Cortex of kidney (tissue), 1 donor: ENCODE measurements at places on chromosomes 5 and 9.

- no peak for DNase-seq
These were observed 52.6 kb downstream of the IPPK start for GRCh38 chr9:92617195-92617813.

DNA sequence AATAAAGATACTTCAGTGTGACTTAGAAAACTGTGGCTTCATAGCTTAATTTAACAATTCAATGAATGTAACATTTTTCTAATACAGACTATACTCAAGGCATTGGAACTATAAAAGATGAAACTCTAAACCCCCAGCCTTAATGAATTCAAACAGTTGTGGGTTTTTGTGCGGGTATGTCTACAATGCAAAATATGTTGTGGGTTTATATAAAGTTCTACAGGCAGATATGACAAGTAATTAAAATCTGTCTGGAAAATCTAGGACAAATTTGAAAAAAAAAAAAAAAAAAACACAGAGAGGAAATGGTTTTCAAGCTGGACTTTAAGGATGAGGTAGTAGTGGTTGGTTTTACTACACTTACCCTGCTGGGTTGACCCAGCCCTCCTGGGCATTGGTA, 467.5 kb upstream of the TLE4 start:
- DNase-seq = no peak

- no peak for DNase-seq
These were observed 36.8 kb downstream of the C9orf50 start for GRCh38 chr9:129584136-129584535.

GRCh38 chr5:164000241-164000640, 494.8 kb downstream of the MAT2B start:
- DNase-seq = no peak

DNA sequence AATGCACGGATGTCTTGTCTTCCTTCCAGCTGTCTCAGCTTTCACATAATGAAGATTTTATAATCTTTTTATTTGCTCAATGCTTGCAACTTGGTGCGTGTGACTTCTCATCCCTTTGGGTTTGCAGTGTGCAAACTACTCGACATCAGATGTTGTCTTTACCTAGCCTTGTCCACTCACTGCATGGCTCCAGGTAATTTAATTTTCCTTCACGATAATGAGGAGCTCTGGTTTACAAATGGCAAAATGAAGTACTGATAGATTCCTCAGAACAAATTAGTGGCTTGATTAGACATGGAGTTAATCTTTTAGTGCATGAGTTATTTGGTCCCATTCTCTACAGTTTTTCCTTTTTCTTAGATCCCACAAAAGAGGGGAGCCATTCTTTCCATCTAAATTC, 603.0 kb downstream of the CCDC171 start:
- DNase-seq = no peak

DNA sequence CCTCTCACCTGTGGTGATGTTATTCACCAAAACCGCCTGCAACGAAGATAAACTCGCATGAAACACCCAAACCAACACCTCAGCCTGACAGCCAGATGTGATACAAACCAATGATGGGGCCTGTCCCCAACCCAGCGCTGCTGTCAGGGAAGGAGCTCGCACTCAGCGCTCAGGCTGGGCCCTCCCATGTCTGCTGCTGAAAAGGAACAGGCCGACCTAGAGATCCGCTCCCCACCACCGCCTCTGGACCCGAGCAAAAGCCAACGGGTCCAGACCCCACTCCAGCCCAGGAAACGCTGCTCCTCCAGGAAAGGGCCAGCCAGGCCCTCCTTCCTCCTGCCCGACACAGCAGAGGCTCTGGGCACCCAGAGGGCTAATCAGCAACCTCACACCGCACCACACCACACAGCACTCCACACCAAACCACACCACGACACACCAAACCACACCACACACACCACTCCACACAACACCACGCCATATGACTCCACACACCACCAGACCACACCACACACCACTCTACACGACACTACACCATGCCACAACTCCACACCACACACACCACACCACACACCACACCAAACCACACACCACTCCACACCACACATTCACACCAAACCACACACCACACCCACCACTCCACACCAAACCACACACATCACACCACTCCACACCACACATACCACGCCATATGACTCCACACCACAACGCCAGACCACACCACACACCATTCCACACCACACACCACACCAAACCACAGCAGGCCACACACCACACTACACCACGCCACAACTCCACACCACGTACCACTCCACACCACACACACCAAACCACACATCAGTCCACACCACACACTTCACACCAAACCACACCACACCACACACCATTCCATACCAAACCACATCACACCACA, 46.5 kb downstream of the GOLM1 start:
- DNase-seq = no peak

DNA sequence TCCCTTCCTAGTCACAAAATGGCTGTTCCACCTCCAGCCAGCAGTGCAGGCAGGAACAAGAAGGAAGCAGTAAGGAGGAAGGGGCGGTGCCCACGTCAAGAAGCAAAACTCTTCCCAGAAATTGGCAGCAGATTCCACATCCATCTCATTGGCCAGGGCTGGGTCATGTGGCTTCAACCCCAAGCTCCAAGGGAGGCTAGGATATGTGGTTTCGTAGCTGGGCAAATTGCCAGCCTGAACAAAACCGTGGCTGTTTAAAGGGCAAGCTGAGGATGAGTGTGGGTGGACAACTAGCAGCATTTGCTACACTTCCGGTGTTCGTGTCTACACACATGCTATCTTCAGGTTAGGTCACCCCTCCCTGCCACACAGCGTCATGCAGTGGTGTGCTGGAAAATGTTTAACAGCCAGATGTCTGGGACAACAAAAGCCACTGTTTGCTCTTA, 92.1 kb upstream of the MAP1B start:
- DNase-seq = no peak

DNA sequence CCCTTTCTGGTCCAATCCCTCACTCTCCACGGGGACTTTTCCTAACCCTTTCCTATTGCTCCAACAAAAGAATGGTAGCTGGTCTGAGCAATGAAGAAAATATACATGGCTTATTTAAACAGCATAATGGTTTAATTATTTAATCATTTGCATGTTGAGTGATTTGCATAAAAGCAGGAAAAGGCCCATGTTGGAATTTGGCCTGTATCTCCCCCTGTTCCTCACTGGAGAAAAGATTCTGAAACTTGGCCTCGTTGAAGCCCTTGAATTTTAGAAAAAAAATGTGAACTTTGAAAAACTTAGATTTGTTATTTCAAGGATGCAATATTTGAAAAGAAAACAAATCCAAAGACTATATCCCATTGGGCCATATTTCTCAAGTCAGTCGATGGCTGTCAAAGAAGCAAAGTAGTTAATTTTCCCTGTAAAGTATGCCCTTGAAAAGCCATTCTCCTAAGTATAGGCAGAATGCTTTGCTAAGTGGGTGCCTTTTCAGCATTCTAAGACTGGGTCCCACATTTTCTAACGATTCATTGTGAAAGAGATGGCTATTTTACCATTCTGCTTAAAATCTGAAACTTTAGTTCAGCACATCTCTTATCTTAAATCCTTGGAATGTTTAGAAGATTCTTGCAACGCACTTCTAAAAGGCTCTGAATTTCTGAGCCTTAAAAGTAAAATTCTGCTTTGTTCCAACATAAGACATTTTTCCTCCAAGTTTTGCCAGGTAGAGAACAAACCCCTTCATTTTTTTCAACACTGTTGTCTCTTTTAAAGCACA, 428.8 kb downstream of the ARHGEF28 start:
- DNase-seq = no peak

DNA sequence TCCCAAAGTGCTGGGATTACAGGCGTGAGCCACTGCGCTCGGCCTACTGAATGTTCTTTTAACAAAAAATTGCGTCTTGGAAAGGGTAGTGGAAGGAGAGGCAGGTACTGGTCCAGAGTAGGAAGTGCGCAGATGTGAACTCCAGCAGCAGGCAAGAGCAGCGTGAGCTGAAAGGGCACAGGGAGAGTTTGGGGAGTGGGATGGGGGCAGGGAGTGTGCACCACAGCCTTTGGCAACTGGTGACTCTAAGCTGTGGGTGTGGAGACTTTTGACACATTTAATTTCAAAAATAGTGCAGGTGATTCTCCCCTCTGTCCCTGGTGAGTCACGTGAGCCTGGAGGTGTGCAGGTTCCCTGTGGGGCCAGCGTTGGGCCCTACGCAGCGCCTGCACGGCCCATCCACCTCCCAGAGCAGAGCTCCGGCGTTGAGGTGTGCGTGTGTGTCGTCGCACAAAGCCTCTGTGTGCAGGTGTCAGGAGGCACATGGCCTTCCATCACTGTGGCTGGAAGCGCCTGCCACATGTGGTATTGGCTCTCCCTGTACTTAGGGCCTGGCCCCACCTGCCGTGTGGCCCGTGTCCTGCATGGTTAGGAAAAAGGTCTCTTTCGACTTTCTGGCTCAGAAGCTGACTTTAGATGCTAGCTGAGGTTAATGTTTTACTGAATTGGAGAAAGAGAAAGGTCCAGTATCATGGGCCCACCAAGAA, 11.5 kb downstream of the SQSTM1 start:
- no peak for DNase-seq

GRCh38 chr5:179242676-179243075, 102.6 kb downstream of the ADAMTS2 start:
- DNase-seq = no peak

DNA sequence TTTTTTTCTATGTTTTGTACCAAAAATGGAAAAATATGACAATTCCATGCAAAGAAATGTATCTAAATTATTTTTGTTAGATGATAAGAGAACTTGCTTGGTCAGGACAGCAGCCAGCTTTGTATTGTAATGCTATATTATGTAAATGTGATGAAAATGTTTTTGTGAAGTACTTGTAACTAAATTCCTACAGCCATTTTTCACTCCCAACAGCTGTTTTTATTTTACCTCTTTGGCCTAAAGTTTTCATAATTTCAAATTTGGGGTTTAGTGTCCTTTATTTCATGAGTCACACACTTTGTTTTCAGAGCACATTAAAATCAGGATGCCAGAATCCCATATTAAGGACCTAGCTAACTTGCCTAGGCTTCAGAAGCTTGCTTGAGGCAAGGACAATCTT, 64.1 kb downstream of the WDR41 start:
- DNase-seq = no peak

- no peak for DNase-seq
These were observed 623 bp downstream of the FLT4 start for GRCh38 chr5:180648658-180649296.

GRCh38 chr9:92962846-92963245, 15.5 kb downstream of the FGD3 start:
- no peak for DNase-seq

- peak; percentile 39 for DNase-seq
These were observed 82.1 kb downstream of the PTPDC1 start for GRCh38 chr9:94166236-94166975.

DNA sequence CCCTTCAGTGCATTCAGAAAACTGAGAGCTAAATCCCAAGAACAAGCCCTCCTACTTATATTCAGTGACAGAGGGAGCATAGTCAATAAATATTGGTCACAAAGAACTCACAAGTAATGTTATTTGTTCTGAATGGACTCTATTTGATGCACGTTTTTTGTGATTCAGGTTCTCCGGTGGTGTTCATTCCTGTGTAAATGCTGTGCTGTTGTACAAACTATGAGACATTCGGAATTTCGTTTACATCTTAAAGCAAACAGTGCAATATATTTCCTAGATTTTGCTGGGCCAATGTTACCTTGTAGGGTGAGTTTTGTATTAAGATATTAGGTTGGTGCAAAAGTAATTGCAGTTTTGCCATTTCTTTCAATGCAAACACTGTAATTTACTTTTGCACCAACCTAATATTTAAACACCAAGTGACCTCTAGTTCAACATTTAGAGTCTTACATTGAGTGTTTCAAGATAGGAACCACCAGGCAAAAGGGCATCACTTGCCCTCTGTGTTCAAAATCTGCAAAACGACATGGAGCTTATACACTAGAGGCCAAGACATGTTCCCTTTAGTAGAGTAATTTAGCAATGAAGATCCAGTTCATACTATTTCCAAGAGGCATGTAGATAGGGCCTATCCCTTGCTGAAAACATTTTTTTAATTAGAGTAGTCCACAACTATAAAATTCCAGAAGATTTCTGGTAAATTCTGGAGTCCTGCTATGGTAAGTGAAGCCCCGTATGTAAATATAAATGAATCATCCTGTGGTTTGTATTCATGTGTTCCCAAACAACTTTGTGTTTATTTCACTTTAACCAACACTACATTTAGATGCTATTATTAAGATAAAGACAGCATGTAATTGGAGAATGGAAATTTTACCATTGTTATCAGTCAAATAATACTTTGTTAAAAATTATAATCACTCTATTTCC, 444.0 kb upstream of the PTGER4 start:
- DNase-seq = no peak

GRCh38 chr5:137693951-137694721, 41.8 kb downstream of the KLHL3 start:
- no peak for DNase-seq

GRCh38 chr9:88949961-88950340, 41.3 kb upstream of the S1PR3 start:
- no peak for DNase-seq

- no peak for DNase-seq
These were observed 98.6 kb downstream of the YTHDC2 start for GRCh38 chr5:113612060-113612496.

GRCh38 chr5:89043676-89044075, 160.7 kb upstream of the MEF2C start:
- DNase-seq = no peak

GRCh38 chr5:68074633-68075032, 140.9 kb upstream of the PIK3R1 start:
- DNase-seq = no peak

DNA sequence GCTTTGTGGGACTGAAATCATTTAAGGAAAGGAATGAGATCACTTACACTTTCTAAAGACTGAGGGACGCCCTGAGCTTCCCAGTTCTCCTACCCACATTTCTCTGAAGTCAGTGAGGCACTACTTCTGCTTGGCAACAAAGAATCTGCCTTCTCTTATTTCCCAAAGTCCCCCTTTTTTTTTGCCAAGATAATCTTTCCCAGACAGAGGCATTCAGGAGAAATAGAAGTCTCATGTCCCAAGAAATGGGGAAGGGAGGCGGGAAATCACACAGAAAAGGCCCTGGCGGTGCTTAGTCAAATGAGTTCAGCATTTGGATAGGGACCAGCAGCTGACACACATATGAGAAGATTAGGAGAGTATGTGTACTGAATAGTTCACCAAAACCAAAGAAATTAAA, 159.7 kb downstream of the MUSK start:
- no peak for DNase-seq
